ENCODE measurements at places on chromosomes 11 and 22.

GRCh38 chr11:119365071-119365591 lies 16.4 kb downstream of the USP2 start:
- DNase-seq: no peak

DNA sequence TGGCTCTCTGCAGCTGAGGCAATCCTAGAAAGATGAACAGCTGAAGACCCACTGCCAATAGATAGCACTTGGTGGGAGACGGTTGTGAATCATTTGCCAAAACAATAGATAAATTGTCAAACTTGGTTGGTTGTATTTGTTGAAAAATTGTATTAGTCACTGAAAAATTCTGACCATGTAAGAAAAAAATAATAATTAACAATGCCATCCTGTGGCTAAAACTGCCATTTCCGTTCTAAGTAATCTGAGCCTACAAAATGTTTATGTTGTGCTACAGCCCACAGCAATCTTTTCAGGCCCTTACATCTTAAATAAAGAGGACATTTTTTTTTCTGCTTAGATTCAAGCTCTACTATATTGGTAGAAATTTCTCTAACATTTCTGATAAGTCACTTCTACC lies 103.2 kb upstream of the ANO3 start:
- DNase-seq: no peak

DNA sequence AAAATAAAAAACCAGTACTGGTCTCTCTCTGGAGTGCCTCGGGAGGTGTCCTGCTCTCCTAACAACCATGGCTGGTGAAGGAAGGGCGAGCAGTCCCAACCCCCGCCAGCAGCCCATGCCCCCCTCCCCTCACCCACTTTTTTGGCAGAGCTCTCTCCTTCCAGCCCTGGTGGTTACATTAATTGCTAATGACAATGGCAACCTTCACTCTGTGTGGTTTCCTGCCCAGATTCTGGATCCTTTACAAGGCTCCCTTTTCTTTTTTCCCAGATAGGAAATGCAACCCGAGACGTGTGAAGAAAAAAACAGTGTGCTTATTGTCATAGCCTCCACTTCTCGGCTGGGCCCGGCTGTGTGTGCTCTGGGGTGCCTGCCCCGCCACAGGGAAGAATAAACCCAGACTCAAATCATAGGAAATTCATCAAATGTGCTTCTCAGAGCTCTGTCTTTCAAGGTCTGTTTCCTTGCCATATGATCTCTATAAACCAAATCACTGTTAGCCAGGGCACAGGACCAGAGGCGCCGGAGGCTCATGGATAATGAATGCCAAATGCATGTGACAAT lies 513.0 kb downstream of the SOX6 start:
- no peak for DNase-seq

DNA sequence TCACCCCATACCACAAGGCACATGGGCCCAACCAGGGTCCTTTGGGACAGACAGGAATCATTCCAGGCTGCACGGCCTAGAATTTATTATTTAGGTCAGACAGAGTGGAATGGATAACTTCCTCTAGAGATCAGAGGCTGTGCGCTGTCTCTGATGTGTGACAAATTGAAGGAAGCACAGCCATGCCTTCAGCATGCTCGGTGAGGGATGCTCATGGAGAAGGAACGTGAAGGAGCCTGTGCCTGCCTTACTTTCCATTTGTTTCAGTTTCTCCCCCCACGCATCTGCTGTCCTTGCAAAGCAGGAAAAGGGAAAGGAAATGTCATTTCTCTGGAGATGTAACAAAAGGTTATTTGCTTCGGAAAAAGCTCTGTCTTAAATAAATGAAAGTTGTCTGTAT lies 644.1 kb downstream of the OPCML start:
- DNase-seq: no peak

GRCh38 chr11:81989093-81989492 lies 744.6 kb downstream of the FAM181B start:
- no peak for DNase-seq

GRCh38 chr22:19597399-19597735 lies 73.2 kb upstream of the CLDN5 start:
- peak; percentile 24 for DNase-seq

- DNase-seq: no peak
Measured at GRCh38 chr11:71843858-71844257, 10.9 kb downstream of the DEFB108B start.

- no peak for DNase-seq
Measured at GRCh38 chr22:32589007-32589406, 114.4 kb downstream of the FBXO7 start.

DNA sequence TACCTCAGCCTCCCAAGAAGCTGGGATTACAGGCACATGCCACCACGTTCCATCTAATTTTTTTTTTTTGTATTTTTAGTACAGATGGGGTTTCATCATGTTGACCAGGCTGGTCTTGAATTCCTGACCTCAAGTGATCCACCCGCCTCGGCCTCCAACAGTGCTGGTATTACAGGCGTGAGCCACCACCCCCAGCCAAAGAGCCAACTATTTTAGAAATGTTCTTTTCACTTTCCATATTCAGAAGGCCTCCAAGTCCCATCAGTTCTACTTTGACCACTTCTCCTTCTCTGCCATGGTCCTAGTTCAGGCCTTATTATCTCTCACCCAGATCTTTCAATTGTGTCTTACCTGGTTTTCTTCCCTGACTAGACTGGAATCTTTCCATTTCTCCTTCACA lies 48.2 kb downstream of the CCDC83 start:
- DNase-seq: no peak

DNA sequence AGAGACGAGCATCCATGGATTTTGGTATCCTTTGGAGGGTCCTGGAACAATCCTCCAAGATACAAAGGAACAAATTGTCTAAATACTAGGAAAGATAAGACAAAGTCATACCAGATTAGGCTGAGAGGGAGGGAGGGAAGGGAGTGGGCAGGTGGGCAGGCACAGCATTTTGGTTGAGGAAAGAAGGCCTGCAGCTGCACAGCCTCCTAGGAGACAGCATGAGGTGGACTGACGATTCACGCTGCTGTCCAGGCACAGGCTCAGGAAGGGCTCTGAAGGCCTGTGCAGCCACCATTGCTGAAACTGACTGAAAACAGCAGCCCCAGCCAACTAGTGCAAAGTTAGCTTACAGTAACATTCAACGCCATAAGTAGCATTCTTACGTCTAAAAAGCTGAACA lies 64.7 kb downstream of the PACSIN2 start:
- no peak for DNase-seq

- DNase-seq: no peak
Measured at GRCh38 chr11:99822846-99823565, 802.3 kb downstream of the CNTN5 start.

- no peak for DNase-seq
Measured at GRCh38 chr11:111324277-111324720, 26.0 kb downstream of the POU2AF3 start.

DNA sequence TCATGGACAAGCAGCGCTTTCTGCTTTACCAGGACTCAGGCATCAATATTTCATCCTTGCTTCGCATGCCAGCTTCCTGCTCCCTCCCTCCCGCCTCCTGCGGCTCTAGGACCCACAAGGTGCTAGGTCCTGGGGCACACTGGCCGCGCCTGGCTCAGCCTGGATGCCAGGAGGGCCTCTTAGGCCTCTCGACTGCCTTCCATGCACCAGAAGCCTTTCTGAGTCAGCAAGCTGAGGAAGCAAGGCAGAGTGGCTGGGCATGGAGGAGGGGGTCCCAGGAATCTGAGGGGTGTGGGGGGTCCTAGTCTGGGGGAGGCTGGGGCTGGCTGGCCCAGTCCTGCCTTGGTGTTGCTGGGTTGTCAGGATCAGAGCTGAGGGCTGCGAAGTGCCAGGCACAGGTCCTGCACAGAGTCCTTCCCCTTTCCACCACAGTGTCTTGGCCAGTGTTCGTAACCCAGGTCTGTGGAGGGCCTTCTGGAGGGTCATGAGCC lies 61.0 kb upstream of the THY1 start:
- no peak for DNase-seq

- DNase-seq: no peak
Measured at GRCh38 chr11:120854988-120855387, 168.9 kb upstream of the TBCEL start.

GRCh38 chr11:67392183-67392715 lies 463 bp downstream of the RAD9A start:
- no peak for DNase-seq

GRCh38 chr11:86488553-86488952 lies 113.9 kb downstream of the CCDC81 start:
- DNase-seq: no peak

GRCh38 chr11:75778962-75779361 lies 10.4 kb downstream of the DGAT2 start:
- DNase-seq: no peak

DNA sequence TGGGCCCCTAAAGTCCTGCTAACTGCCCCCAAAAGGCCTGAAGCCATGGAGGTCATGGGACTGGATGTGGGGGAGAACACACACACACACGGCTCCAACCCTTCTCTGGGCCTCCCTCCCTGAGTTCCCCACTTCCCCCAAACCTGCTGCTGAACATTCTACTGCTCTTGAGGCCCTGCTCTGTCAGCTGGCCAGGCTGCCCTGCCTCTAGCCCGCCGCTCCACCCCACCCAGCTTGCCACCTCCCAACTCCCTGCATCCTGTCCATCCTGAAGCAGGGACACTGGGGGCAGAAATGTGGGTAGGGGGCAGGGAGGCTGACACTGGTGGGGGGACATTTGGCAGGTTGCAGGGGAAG lies 1.0 kb downstream of the KCNJ4 start:
- no peak for DNase-seq

GRCh38 chr22:21703684-21704316 lies 31.8 kb downstream of the YPEL1 start:
- DNase-seq: no peak

DNA sequence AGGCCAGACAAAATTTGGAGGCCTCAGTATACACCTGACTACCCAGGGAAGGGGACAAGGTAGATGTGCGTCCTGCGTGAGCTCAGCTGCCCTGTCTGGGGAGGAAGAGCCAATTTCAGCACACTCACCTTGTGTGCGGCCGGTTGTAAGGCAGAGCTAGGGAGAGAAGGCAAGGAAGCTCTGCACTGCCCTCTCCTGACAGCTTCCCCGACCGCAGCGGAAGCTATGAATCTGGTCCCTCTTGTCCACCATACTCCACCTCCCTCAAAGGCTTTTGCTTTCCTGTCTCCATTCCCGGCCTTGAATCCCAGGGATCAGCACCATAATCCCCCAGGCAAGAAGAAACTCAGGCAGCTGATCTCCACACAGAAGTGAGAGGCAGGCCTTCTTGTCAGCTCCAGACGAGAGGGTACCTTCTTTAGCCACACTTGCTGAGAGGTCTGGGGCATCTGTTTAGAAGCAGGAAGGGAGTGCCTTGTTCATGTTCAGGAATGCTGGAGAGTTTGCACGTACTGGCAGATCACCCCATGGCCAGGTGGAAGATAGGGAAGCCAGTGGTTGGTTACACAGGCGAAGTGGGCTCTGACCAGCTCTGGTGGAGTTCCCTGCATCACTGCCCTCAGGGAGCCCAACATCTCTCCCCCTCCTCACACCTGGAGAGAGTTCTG lies 62.5 kb downstream of the FEZ1 start:
- peak; percentile 54 for DNase-seq

DNA sequence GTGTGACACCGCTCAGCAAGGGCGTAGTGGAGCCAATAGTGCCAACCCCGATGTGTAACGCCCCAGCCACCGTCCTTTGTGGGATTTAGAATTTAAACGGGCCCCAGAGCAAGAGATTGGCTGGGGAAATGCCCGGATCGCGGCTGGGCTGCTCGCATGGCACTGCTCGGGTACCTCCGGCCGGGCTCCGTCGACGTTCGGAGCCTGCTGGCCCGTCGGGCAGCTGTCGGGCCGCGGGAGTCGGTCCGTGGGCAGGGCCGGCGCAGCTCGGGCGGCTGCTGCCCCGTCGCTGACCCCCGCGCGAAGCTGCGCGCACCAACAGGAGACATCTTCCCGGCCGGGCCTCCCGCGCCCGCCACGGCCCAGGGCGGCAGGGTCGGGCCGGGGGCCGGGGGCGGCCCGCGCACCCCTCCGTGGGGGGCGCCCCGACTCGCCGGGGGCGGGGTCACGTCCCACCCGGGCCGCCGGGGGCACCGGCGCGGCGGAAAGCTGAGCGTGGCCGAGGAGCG lies 1.3 kb upstream of the KDM2A start:
- no peak for DNase-seq

- peak; percentile 50 for DNase-seq
Measured at GRCh38 chr11:118892514-118892913, 8.8 kb downstream of the CXCR5 start.

DNA sequence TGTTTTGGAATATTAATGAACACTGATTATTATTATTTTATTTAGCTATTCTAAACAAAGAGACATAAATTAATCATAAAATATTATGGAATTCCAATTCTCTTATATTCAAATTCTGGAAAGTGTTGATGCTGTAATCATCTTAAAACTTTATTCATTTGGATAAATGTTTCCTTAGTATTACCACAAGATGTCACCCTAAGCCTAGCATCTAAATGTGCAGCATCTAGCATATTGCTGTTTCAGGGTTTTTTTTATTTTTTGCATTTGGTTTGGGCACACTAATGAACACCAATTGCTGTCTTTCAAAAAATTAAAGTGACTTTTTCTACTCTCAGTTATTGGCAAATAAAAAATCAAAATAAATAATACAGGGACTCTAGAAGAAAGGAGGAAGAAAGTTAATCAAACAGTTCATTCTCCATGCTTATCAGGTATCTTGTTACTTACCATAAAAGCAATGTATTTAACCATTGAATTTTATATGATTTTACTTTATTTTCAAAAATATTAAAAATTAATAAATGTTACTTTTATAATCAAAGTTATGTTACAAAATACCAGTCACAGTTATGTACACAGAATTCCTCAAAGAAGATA lies 31.8 kb downstream of the DLG2 start:
- peak; percentile 34 for DNase-seq

DNA sequence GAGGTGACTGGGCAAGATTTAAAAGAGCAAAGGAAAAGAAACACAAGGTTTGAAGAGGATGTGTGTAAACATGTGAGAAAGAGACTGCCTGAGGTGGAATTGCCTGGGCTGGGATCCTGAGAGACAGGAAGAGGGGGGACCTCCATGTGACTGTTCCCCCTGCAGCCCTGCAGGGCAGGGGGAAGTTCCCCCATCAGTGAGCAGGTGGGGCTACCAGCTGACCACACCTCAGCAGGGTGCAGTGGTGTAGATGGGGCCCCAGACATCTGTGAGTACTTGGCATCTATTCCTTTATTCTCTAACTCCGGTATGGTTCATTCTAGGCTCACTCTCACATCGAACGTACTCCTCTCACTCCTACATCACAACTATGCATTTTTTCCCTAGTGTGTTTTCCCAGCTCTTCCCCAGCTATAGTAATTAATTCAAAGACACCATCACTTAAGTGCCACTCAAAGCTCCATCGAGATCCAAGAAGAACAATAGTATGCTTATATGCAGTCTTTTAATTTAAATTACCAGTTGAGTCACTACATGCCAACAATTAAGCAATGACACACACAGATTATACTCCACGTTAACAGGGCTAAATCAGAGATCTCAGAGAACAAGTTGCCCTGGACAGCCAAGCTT lies 42.7 kb downstream of the LGR4 start:
- no peak for DNase-seq

- no peak for DNase-seq
Measured at GRCh38 chr11:126766440-126766839, 234.1 kb downstream of the KIRREL3 start.

DNA sequence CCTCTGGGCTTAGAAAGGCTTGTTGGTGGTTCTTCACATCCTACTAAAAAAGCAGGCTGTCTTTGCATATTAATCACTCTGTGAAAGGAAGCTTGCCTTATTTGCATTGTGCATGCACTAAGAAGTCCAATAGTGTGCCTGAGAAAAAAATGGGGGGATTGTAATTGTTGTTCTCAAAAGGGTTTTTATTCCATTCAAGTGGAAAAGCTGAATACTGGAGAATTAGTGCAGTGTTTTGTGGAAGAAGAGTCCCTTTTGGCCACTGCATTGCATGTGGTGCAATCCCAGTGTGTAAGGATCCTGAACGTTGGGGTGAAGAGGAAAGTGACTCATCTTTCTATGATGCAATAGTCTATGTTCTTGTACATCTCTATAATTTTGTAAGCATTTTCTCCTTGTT lies 16.5 kb downstream of the NCAM1 start:
- no peak for DNase-seq
